Stomach (tissue), 19 donors: ENCODE measurements at places on chromosomes 1 and 21. TPM values are rescaled to one million over a fixed set of nuclear protein-coding genes. Genes with fewer than 3 reads are reported as not detected.

FTCD gene
- total RNA-seq = not detected

BEND5 gene
- total RNA-seq = 48.2 TPM

CLIC6 gene
- total RNA-seq = 84.9 TPM

ZNF695 gene
- 0.92 TPM for total RNA-seq

ACTN2 gene
- total RNA-seq = 0.58 TPM

GRCh38 chr1:172005856-172006255 is 164.6 kb downstream of the DNM3 start:
- DNase-seq = no peak

GRCh38 chr1:54332781-54333585 is 73.2 kb downstream of the SSBP3 start:
- no peak for DNase-seq

PITHD1 gene
- total RNA-seq = 58.6 TPM

BARHL2 gene
- total RNA-seq = not detected

GRCh38 chr1:118926261-118926660 is 61.9 kb downstream of the TBX15 start:
- no peak for DNase-seq

OR6Y1 gene
- total RNA-seq = not detected

DNA sequence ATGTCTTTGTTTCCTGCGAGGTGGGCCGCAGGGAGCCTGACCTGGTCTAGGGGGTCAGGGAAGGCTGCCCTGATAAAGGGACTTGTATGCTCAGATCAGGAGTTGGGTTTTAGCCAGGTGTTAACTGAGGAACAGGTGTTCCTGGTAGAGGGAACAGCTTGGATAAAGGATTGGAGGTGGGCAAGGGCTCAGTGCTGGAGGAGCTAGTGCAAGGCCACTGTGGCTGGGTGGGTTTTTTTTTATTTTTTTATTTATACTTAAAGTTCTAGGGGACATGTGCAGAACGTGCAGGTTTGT is 31.1 kb downstream of the A3GALT2 start:
- DNase-seq = no peak

GRCh38 chr1:167501515-167502191 is 16.7 kb downstream of the CD247 start:
- DNase-seq = no peak

DNA sequence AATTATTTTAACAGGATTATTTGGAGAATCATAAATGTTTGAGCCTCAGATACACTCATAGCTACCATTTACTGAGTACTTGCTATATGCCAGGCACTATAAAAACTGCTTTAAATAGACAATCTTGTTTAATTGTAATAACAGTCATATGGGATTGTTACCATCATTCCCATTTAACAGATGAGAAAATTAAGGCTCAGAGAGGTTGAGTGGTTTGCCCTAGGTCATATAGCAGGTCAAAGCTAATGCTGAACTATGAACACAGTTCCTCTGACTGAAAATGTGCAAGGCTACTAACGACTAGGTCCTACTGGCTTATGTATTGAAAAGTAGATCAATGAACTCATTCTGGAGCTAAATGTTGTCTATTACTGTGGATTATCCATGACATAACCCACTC is 63.4 kb downstream of the DDR2 start:
- no peak for DNase-seq

- DNase-seq = peak; percentile 29
Measured at GRCh38 chr21:32474179-32475059, 61.9 kb downstream of the EVA1C start.

DNA sequence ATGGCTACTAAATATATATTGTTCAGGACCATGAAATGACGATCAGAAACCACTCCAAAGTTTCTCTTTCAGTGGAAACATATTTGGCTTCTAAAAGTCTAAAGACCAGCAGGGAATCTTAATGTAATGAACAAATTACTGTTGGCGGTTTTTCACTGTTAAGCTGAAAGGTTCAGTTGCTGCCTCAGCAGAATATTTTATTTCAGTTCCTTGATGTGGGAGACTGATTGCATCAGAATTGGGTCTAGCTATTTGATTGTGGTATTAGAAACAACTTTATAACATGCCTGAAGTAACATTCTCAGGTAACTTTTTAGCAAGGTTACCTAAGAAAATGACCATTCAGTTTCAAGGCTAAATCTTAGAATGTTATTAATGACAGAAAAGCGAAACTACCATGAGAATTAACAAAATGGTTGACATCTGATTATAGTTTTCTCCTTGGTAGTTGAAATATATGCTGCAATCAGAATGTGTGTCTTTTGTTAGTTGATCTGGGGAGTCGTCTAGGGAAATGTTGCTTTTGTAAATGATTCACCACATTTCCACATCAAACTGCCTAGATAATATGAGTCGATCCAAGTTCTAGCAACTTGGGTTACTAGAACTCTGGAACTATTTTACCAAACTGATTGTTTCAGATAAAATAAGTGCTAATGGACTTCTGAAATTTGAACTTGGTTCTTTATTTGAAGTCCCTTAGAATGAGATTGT is 200.4 kb downstream of the HMCN1 start:
- no peak for DNase-seq

DNA sequence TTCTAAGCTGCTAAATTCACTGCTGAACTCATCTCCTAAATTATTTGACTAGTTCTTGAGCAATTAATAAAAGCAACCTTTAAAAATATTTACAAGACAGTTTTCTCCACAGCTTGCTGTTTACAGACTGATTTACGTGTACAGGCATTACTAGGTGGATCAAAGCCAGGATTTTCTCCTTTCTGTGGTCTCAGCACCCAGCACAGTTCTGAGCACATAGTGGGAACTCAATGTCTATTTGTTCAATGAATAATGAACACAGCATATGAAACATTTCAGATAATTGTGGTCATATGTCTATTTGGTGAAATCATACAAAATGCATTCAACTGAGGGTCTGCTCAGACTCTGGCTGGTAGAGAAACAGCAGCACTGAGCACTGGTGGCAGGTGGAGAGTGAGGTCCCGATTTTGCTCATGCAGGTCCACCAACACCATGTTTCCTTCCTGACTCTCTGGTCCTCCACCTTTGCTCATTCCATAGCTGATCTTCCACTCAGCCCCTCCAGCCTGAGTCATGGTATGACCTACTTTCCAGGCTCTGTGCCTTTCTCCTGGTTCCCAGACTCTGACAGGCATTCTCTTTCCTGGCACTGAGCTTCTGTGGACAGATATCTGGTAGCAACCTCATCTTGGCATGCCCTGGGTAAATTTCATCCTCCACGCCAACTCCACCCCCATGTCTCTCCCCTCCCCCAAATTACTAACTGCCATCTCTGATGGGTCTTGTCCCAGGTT is 311.3 kb downstream of the TGFB2 start:
- no peak for DNase-seq

GRCh38 chr1:109115685-109116084 is 1.8 kb downstream of the ELAPOR1 start:
- no peak for DNase-seq

- peak; percentile 88 for DNase-seq
Measured at GRCh38 chr1:27341525-27342252, at the start of gene SYTL1. SYTL1 (plus strand) TSS chr1:27342022; CDS start chr1:27345335, 3,313 bp downstream.

LRRC3 gene
- 5.5 TPM for total RNA-seq

DNA sequence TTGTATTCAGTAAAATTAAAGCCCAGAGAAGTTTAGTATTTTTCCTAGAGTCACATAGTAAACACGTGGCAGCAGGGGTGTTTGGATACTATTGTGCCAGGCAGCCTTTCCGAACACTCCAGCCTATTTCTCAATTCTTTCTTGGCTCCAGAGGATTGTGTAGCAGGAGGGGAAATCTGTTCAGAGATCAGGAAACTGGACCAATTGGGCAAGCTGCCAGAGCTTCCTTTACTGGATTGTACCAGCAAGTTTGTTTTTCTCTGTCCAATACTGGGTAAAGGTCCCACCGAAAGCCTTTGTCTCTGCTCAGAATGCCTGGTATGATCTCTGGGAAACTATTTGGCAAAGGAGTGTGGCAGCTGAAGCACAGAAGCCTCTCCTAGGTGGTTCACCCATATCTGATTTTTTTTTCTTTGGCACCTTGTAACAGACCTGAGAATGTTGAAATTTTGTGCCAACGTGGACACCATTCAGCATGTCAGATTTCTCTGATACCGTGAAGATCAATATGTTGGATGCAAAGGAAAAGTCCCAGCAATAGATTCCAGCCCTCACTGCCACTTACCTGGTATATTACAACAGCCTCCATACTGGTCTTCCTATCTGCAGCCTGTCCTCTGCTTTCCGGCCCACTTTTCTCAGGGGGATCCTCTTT is 126.2 kb downstream of the FGGY start:
- DNase-seq = peak; percentile 92

GRCh38 chr21:14991957-14992356 is 72.8 kb downstream of the NRIP1 start:
- DNase-seq = no peak

- no peak for DNase-seq
Measured at GRCh38 chr1:119472080-119472818, 34.8 kb upstream of the HSD3B1 start.

DNA sequence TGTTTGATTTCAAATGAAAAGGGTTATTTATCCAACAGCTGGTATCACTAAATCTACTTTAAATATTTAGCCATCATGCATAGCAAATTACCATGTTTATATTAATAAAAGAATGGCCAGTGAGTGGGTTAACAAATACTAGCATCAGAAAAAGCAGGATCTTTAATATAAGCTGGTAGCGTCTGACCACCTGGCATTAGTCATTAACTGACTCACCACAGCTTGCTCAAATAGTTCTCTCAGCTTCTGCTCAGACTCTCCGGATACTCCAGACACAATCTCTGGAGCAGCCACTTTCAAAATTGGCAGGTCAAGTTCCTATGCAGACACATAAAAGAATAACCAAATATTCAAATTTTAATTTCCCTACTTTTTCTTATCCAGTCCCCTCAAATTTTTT is 29.6 kb downstream of the NVL start:
- DNase-seq = no peak

APP gene
- 408 TPM for total RNA-seq

GRCh38 chr1:31699341-31699891 is 4.4 kb downstream of the COL16A1 start:
- DNase-seq = no peak

GRCh38 chr1:1260843-1261560 is 12.7 kb downstream of the UBE2J2 start:
- no peak for DNase-seq

DNA sequence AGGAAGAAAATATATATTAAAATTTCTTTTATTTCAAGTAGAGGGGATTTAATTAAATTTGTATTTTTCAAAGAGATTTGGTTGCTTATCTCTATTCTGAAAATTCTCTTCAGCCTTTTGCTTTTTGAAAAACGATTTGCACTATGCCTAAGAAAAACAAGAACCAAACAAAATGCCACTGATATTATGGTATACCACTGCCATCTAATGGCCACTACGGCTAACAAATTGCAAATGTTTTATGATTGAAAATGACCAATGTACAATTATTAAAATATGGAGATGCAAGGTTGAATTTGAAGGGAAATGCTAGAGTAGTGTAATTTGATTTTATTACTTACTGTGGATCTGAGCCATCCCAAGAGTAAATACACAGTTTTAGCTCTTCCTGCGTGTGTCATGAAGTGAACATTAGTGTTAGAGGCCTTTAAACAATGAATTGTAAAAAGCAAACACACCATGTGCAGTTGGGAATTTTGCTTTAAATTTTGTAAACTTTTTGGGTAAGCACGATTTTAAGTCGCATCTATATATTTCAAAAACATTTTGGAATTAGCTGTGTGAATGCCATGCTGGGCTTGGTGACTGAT is 137.4 kb upstream of the USP25 start:
- no peak for DNase-seq

DNA sequence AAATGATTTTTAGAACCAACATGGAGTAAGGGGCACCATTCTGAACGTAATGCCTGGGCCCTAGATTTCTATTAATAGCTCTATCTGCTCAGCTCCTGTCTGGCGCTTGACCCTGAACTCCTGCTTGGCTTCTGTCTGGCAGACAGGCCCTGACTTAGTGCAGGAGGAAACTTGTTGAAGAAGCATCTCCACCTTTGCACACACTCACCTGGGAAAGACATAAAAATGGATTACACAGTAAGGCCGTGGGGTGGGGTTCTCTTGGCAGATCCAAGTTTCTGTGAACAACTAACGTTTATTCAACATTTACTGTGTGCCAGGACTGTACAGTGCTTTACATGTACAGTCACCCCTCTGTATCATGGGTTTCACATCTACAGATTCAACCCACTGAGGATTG is 62.1 kb upstream of the CNIH3 start:
- DNase-seq = no peak

ADGRB2 gene
- total RNA-seq = 1.3 TPM

ZYG11A gene
- total RNA-seq = not detected

AGT gene
- total RNA-seq = 9.9 TPM

DNA sequence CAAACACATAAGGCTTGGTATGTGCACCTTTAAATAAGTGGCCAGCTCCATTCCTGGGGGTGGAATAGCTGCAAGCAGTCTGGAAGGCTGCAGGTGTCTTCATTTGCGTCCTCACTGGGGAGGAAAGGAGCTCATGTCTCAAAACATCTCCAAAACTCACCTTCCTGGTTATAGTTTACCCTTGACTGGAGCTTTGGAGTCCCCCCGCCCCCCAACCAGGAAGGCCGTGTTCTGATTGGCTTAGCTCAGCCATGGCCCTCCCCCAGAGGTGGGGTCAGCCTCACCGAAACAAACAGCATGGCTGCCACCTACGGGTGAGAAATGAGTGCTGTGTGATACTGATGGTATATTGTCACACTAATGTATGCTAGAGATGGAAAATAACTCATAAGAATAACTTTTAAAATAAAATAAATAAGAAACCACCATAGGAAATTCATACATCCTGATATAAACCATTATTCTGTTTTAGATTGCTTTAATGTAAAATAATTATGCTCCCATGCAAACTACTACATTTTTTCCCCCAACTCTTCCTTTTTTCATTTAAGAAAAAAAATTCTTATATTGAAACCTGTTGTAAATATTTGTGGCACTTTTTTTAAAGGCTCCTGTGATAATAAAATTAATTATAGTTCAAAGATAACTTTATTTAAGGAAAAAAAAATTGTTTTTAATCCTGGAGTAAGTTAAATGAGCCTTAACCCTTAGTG is 90.8 kb downstream of the ZP4 start:
- peak; percentile 77 for DNase-seq

- DNase-seq = no peak
Measured at GRCh38 chr1:11957897-11958296, 22.3 kb upstream of the MFN2 start.

F13B gene
- 1.5 TPM for total RNA-seq

- no peak for DNase-seq
Measured at GRCh38 chr1:9904596-9904995, 5.5 kb downstream of the CTNNBIP1 start.

GRCh38 chr1:37162059-37162458 is 127.7 kb upstream of the GRIK3 start:
- DNase-seq = no peak
